ENCODE measurements at places on chromosomes 1 and 21.

DNA sequence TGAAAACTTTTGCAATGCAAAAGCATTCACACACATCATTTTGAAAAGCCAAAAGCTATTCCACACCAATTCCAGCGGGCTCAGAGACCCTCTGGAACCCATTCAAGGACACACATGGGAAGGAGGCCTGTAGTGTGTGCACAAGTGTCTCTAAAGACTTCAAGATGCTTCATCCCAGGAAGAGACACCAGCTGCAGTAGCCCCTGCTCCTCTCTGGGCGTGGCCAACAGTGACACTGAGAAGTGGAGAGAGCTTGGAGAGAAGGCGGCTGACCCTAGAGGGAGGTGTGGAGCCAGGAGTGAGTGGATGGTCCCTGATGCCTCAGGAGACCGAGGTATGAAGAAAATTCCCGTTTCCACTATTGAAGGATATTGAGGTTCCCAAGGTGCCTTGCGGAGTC, 14.9 kb upstream of the TNNI1 start:
- no peak for DNase-seq

DNA sequence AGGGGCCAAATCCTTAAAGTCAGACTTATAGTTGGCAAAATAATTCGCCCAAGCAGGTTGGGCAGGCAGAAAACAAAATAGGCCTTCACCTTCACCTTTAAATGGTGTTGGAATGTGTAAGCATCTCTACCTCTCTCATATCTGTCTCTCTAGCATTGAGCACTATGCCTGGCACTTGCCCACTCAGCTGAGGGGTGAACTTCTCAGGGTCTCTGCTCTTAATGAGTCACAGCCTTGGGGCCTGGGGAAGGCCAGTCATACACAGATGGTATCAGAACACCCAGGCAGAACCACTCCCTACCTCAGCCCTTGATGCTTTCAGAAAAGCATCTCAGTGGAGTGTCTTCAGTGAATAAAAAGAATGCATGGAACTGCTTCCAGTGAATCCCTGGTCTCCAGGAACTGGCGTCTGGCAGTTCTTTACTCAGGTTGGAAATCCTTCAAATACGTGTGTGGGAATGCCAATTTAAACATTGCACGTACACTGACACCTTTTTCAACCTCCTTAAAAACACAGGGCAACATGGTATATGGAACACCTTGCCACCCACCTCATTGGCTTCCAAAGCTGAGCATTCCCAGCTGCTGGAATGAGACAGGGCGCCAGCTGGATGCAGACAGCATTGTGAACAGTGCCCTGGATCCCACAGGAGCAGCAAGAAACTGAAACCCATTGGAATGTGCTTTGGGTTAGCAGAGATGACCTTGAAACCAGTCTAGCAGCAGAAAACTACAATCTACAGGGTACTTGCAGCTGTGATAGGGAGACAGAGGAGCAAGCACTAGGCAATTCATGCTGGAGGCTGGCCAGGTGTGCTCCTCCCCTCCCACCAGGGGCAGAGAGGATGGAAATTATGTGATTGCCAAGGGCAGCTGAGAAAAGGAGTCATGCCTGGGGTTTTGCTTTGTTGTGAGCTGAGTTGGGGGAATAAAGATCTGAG, 30.0 kb downstream of the ZNF697 start:
- DNase-seq, result no peak

DNA sequence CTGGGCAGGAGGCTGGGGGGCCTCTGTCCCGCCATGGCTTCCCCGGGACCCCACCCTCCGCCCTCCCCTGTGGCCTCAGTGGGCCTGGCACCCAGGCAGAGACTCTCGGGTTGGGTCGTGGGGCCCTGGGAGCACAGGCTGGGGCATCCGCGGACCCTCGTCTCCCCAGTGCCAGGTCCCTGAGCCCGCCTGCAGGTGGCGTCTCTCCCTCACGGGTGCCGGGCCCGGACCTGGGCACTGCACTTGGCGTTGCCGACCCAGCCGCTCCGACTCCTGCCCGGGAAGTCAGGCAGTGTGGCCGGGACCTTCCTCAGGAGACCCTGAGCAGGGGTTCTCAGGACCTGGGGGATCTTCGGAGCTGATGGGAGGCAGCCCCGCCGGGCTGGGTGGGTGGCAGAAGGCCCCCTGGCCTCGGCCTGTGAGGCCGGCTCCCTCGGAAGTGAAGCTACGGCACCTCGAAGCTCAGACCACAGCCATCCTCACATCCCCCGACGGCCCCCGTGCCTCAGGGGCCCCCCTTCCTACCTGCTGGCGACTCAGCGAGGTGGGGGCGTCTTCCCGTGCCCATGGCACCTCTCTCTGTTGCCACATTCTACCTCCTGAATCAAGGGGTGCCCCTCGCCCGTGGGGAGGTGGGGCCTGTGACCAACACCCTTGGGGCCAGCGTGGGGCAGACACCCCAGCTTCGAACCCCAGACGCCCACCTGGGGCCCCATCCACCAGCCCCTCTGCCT, 6.4 kb upstream of the C1orf159 start:
- DNase-seq, result peak; percentile 68

DNA sequence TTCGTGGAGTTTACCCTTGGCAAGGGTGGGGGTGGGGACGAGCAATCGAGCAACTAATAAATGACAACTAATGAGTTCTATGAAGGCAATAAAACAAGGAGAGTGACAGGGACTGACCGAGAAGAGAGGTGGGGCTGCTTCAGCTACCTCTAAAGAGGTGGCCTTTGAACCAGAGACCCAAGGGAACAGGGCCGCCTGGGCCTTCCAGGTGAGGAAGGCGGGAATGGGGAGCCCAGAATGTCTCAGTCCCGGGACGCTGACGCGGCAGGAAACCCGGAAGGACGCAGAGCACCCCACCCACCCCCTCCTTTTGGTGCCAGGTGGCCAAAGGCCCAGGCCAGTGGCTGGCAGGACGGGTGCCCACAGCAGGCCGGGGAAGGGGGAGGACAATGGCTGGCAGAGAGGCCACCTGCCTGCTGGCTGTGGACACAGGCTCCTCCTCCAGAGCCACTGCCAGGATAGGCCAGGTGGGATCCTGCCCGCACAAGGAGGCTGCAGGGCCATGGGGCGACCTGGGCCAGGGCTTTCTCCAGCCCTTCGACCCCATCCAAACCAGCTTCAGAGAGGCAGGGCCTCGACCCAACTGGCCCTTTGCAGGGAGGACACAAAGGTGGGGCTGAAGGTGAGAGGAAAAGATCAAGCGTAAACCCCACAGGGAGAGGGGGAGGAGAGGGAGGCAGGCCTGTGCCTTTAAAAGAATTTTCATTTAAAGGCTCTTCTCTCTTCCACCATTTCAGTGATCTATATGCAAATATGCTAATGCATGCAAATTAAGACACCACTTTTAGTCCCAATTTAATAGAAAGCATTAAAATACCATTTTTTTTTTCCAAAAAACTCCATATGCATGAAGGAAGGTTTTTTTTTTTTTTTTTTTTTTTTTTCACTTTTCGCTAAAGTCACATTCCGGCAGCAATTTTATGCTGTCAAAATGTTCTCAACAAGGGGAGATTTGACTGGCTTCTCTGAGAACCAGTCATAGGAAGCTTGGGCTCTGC, 58.1 kb downstream of the CASZ1 start:
- DNase-seq, result no peak

DNA sequence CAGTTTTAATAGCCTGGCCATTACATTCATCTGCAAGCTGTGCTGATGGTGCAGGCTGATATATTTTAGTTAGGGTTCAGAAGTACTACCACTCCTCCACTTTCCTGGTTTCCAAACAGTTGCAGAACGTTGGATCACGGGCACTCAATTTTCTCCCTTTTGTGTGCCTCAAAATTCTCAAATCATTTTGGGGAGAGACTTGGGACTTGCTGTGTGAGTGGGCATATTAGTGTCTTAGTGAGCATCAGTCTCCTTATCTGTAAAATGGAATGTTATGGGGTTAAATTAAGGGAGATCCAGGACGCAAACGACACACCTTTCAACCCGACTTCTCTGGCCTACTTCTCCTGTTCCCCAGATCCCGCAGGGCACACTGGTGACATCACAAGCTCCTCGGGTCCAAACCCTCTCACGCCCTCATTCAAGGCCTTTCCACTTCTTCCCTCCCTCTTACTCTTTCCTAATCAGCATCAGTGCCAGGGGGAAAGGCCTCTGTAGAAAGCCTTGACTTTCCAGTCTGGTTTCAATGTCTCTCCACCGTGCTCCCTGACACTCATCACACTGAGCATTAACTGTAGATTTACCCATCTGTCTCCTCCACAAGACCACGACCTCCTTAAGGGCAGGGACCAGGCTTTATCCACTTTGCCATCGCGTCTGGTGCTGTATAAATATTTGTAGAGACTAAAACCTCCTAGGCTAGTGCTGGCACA, 1.2 kb downstream of the PIGP start:
- no peak for DNase-seq
